Posterior cingulate gyrus (tissue), 11 donors: ENCODE measurements at places on chromosomes 6 and 20.

DNA sequence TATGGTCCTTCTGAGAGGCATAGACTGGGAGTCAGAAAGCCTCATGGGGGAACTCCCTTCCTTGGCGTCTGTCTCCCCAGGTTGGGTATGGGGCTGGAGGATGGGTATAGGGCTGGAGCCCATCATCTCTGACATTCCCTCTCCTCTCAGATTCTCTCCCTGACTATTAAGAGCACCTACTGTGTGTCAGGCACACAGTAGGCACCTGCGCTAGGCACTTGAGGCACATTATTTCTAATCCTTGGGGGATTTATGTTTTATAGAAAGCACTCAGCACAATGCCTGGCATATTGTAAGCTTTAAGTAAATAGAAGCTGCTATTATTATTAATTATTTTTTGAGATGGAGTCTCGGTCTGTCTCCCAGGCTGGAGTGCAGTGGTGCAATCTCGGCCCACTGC lies 76.3 kb downstream of the CD40 start:
- no peak for DNase-seq

- DNase-seq: no peak
Measured at GRCh38 chr6:151417477-151417876, 26.1 kb upstream of the ZBTB2 start.

- DNase-seq: no peak
Measured at GRCh38 chr6:121694389-121694788, 258.9 kb downstream of the GJA1 start.

- no peak for DNase-seq
Measured at GRCh38 chr6:54717849-54718455, 128.6 kb upstream of the FAM83B start.
